ENCODE measurements at places on chromosomes 6 and 20. TPM values are rescaled to one million over a fixed set of nuclear protein-coding genes. Genes with fewer than 3 reads are reported as not detected.

DNA sequence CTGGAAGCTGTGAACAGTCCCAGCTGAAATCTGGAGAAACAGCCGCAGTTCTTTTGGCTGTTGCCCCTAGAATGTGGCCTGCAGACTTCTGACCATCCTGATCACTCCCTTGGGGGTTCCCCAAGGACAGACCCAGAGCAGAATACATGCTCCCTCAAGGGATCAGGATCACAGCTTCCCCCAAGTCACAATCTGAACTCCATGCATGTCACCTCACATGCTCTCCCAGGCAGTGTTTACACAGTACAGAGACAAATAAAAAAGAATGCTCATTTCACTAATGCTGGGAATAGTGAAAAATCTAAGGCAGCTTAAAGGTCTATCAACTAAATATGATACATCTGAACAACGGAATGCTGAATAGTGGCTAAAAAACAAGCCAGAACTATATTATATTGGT is 20.5 kb downstream of the SPAG4 start:
- DNase-seq, result no peak

GRCh38 chr20:387520-387919 is 7.0 kb downstream of the TRIB3 start:
- no peak for DNase-seq

DNA sequence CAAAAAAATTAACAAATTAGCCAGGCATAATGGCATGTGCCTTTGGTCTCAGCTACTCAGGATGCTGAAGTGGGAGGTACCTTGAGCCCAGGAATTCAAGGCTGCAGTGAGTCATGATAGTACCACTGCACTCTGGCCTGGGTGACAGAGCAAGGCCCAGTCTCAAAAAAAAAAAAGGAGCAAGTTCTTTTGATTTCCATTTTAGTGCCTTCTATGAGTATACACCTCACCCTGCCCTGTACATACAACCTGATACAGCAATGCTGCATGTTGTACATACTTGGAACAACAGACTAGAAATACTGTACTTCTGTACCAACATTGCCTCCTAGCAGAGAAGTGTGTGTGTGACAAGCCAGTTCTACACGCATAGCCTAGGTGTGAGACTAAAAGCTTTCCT is 97.3 kb upstream of the CARMIL1 start:
- DNase-seq, result no peak

- DNase-seq, result peak; percentile 6
Measured at GRCh38 chr6:75170691-75171560, 34.9 kb downstream of the COL12A1 start.

- no peak for DNase-seq
Measured at GRCh38 chr20:19701429-19701828, 56.6 kb upstream of the RIN2 start.

The SYCP2 gene
- 2.6 TPM for polyA plus RNA-seq

The IL20RA gene
- polyA plus RNA-seq, result 0.81 TPM
